ENCODE measurements at places on chromosomes 11 and 22.

DNA sequence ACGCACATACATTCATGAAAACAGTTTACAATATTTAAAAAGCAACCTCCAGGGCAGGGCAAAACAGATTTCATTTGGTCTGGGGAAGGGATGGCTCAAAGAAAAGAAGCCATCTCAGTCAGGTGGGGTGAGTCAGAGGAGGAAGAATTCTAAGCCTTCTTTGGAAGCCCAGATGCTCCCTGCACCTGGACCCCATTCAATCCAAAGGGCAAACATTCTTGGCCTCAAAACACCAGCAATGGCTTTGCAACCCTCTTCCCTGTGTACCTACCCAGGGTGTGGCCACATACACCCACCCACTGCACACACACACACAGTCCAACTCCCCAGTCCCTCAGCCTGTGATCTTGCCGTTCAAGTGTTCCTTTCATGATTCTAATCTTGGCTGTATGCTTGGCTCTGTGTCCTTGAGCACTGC is 2.0 kb downstream of the KCNE3 start:
- DNase-seq = no peak

GRCh38 chr11:46099963-46100316 is 21.3 kb downstream of the PHF21A start:
- DNase-seq = no peak

DNA sequence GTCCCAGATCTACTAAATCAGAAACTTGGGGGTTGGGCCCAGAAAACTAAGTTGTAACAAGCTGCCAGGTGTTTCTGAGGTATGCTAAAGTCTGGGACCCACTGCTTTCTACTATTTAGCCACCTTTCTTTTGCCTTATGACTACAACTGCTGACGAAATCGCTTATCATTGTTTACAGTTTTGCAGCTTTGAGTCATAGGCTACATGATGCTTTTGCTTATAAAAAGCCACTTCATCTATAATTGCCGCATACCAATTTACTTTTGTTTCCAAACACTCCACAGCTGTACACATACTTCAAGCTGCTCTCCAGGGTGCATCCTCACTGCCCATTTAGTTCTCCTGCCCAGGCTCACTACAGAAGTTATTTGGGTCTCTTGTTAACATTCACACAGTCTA is 144.7 kb downstream of the ENTHD1 start:
- no peak for DNase-seq

DNA sequence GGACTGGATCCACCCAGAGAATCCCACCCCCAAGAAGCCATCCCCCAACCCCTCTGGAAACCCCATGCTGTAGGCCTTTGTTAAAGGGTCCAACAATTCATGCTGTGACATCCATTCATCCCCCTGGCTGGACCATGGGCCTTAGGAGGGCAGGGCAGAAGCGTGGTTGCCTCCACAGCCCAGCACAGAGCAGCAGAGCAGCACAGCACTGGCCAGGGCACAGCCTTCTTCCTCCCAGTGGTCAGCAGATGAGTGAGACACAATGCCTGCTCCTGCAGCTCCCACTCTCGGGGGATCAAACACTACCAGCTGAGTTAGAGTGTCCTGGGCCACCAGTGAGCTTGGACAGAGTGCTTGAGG is 84.5 kb upstream of the LINC01488 start:
- DNase-seq = no peak

DNA sequence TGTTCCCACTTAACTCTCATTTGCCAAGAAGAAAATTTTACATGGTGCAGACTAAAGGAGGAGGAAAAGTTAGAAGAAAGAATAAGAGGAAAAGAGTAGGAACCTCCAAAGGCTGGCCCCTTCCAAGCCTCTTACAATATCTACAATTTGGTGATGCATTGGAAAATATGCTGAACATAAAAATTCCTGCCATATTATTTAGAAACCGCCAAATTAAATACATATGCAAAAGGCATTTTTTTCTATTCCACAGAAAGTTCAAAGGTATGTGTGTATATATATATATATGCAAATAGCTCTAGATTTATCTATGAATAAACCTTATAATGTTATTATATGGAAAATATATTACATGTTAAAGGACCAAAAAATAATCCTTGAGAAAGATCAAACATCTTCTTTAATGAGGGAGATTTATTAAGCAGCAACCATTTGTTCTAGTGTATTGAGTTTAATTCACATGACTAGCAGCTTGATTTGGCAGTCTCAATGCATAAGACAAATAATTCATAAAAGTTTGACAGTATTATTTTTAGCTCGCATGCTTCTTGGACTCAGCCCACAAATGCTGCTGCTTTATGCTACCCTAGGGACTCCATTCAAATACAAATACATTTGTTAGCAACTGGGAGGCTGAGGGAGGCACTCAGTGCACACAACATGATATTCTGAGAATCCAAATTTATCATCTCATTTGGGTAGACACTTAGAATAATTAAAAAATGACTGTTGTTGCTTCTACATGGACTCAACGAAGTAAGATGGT is 184.9 kb downstream of the SBF2 start:
- no peak for DNase-seq
